NCI-H1105 treated with DMSO at 0.1 percent for 48 hours (cell line): ENCODE measurements at places on chromosomes 12 and 14.
A peak's percentile ranks its signal among the peaks of the same experiment; 100 is the strongest.

DNA sequence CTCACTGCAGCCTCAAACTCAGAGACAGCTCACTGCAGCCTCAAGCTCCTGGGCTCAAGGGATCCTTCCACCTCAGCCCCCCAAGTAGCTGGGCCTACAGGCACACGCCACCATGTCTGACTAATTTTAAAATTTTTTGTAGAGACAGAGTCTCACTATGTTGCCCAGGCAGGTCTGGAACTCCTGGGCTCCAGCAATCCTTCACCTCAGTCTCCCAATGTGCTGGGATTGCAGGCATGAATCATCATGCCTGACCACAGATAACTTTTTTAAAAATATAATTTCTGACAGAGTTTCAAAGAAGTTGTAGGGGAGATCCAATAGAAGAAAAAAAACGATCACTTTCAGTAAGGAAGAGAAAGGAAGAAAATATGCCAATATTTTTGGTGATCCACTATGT lies 189.7 kb upstream of the CDKN3 start:
- no peak for DNase-seq

DNA sequence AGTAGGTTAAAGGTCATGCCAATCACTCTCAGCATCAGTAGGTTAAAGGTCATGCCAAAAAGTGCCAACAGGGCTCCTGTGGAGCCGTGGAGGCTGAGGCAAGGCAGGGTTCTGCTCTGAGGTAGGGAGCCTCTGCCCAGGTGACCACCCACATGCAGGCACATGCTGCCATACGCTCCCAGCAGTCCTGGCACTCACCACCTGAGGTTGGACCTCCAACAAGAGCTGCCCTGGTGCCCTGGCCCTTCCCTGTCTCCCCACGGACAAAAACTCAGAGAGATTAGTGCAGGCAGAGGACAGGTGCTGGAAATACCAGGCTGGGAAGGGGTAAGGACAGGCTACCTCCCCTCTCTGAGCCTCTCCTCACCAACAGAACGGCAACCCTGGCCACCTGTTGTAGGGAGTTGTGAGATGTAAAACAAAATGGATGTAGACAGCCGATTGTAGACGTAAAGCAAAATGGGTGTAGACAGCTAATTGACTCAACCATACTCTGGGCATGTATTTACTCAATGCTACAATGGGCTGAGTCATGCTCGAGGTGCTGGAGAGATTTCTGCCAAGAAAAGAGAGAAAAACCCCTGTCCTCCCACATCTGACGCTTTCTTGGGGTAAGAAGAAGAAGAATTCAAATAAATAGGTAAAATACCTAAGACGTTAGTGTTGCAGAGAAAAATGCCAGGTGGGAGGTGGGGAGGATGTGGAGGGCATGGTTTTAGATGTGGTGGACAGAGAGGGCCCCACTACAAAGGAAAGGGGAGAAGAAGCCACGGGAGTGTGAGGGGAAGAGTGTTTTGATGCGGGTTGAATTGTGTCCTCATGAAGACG lies 32.4 kb downstream of the LTBP2 start:
- DNase-seq = no peak

DNA sequence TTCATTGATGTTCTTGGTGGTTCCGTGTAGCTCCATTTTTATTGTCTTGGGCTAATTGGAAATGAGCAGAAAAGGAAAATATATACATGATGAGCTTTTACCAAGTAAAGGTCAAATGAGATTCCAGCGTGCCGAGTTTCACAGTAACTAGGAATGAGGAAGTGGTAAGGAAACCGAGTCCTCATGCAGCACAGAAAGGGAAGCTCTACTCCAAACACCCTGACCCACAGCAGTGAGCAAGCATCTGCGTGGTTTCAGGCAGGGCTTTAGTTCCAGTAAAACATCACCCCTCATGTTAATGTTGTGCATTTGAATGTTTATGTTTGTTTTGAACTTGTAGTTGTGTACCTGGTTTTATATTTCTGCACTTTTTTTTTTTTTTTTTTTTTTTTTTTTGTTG lies 208.0 kb downstream of the SLC41A2 start:
- no peak for DNase-seq

DNA sequence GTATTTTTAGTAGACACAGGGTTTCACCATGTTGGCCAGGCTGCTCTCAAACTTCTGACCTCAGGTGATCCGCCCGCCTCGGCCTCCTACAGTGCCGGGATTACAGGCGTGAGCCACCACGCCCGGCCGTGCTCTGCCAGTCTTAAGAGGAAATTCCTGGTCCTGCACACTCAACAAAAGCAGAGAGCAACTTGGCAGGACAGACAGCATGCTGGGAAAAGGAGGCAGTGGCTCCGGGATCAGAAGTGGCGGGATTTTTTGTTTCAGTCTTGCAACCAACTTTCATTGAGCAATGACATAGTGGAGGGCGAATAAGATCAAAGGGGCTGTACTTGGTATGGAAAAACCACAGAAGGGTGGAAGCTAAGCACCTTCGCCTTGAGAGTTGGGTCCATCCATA lies 2.1 kb downstream of the CKAP4 start:
- DNase-seq = no peak

GRCh38 chr12:54299515-54300224 lies 1.1 kb downstream of the NFE2 start:
- DNase-seq = no peak

DNA sequence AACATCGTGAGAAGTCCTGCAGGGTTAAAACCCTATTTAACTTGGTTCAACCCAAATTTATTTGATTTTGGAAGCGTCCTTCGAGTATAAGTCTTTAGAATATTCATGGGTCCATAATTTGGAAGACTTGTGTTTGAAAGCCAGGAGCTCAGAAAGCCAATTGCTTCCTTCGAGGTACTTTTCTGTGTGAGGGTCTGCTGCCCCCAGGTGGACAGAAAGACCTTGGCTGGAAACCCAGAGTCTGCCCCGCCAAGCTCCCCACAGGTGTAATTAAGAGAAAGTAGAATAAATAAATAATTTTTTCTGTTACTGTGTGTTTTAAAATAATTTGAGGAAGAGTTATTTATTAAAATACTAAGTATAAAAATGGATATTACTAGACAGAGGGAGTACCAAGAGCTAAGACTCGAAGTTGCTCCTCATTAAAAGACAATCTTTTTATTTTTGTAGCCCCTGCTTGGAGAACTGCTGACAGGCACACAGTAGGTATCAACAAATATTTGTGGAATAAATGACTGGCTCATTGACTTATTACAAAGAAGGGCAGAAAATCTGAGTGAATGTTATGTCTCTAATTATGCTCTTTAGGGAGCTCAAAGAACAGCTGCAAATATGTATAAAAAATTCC lies 105.8 kb downstream of the PAH start:
- peak; percentile 53 for DNase-seq

GRCh38 chr14:51648296-51648695 lies 3.4 kb upstream of the FRMD6 start:
- no peak for DNase-seq

GRCh38 chr12:107368586-107368985 lies 275.2 kb upstream of the CRY1 start:
- no peak for DNase-seq

DNA sequence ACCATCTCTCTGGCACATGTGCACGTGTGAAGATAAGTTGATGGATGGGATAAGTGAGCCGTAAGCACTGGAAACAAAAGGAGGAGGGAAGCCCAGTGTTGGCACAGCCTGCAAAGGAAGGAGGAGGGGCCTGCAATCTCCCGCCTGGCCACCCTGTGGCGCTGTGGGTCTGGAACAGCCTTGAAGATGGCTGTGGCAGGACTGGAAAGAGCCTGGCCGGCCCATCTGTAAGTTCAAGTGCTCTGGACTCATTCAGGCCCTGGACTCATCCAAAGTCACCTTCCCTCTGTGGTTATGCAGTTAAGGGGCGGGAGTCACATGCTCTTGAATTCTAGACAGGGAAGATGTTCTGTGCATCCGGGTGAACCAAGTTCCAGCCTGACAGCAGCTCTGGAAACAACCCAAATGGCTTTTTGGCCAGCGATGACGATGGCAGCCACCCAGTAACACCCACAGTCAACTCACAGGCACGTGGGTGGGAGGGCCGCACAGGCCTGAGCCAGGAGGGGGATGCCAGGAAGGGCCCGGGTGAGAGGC lies 50.4 kb downstream of the CHGA start:
- peak; percentile 18 for DNase-seq

DNA sequence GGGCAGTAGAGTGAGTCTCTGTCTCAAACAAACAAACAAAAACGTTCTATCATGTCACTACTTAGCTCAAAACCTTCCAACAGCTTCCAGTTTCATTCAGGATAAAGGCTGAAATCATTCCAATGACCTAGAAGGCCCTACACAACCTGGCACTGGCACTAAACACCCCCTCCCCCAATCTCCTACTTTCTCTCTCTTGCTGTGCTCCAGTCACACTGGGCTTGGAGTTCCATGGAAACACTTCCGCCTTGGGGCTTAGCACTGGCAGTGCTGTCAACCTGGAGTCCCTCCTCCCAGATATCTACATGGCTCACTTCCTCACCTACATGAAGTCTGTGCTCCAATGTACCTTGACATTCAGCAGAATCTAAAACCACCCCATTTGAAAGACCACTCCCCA lies 65.0 kb upstream of the SINHCAF start:
- no peak for DNase-seq

DNA sequence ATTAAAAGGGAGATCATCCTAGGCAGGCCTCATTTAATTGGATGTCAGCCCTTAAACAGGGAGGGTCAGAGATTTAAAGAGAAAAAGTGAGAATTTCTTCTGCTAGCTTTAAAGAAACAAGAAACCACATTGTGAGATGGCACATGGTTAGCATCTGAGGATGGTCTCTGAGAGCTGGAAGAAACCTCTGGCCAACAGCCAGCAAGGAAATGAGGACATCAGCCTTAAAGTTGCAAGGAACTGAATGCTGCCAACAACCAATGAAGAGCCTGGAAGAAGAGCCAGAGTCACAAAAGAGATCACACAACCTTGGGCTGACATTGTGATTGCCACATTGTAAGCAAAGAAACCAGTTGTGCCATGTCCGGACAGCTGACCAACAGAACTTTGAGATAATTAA lies 17.5 kb upstream of the FAR2 start:
- DNase-seq = no peak

GRCh38 chr14:59281609-59282377 lies 93.3 kb downstream of the DAAM1 start:
- no peak for DNase-seq

- peak; percentile 73 for DNase-seq
Observed at GRCh38 chr14:77212943-77213678, 31.5 kb downstream of the TMEM63C start.

DNA sequence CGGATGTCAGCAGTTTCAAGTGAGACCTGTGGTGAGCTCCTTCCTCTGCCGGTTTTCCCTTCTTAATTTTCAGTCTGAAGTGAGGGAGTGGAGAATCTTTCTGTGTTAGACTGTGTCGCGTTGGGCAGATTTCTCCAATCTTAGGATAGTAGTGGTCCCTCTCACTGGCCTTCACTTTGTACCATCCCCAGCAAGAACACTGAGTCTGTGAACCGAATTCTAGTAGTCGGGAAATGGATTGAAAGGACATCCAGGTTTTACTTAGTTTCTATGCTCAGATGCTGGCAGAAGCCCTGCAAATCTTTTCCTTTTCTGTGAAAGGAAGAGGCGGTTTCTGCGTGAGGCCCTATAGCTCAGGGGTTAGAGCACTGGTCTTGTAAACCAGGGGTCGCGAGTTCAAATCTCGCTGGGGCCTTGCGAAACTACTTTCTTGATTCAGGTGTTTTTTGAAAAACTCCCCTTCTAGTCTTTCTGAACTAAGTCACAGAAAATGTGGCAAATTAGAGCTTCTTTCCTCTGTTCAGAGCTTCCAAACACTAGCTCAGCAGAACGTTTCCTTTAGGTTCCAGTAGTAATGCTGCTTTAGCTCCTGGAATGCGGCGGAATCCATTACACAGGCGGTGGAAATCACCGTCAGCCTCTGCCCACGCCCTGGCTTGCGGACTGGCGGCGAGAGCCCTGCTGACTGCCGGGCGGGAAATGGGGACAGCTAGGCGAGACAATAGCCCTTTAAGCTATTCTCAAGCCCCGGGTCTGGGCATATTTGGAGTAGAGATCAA lies 2.8 kb upstream of the RNASE4 start:
- peak; percentile 73 for DNase-seq

- DNase-seq = peak; percentile 83
Observed at GRCh38 chr14:94769391-94770250, at the start of gene GSC. TSS of gene GSC (minus strand) at chr14:94770113. CDS start at chr14:94770015, 98 bp downstream.

GRCh38 chr12:124874988-124875802 lies 11.5 kb upstream of the SCARB1 start:
- DNase-seq = no peak

- DNase-seq = no peak
Observed at GRCh38 chr14:63764620-63765139, 36.8 kb upstream of the SGPP1 start.

- no peak for DNase-seq
Observed at GRCh38 chr12:3047961-3048360, 29.2 kb upstream of the TSPAN9 start.

GRCh38 chr14:59055439-59056045 lies 132.9 kb upstream of the DAAM1 start:
- DNase-seq = peak; percentile 69

GRCh38 chr12:1851151-1851701 lies 30.9 kb downstream of the LRTM2 start:
- no peak for DNase-seq
